ENCODE measurements at places on chromosomes 5 and 9.

- DNase-seq, result peak; percentile 59
These were observed 27.1 kb upstream of the ZBTB43 start for GRCh38 chr9:126777733-126778132.

GRCh38 chr9:133117271-133118178 lies 3.5 kb downstream of the RALGDS start:
- no peak for DNase-seq

DNA sequence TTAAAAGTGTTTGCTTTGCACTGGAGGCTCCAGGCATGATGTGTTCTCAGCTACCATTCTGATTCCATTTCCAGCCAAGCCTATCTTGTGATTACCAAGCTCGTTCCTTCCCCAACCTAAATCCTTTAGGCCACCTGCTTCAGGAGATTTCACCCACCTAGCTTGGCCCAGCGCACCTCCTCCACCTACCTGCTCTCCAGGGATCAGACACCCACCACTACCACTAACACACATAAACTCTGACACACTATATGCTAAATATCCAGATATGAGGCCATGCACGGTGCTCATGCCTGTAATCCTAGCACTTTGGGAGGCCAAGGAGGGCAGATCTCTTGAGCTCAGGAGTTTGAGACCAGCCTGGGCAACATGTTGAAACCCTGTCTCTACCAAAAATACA lies 2.4 kb downstream of the MYORG start:
- no peak for DNase-seq

DNA sequence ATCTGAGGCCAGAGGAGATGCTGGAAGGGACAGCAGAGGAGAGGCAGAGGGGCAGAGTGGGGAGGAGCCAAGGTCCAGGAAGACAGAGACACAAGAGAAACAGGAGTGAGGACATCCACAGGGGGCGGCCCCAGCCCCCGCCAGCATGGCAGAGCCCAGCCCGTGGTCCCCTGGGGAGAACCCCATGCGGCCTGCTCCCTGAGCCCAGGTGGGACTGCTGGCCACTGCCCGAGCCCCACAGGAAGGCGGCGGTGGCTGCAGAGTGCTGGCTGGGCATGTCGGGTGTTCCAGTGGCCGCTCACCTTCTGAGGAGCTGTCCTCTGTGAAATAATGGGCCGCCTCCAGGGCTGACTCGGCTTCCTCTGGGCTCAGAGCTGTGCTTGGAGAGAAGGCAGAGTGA lies 8.9 kb upstream of the MRNIP start:
- no peak for DNase-seq

GRCh38 chr5:77066823-77067442 lies 20.2 kb downstream of the ZBED3 start:
- DNase-seq, result no peak

DNA sequence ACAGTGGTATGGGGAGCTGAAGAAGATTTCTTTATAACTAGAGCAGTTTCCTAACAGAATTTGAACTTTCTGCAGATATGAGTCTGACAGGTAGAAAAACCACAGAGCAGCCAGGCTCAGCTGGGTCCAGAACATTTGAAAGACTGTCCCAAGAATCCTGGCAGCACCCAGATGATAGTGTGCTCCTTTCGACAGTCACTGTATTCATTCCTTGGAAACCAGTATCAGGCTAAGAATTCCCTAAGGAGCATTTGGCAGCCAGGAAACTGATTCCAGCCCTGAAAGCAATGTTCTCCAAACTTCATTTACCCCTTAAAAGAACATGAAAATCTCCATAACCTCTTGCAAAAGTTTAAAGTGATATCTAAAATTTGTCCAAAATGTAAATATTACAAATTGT lies 123.0 kb upstream of the MTAP start:
- no peak for DNase-seq

DNA sequence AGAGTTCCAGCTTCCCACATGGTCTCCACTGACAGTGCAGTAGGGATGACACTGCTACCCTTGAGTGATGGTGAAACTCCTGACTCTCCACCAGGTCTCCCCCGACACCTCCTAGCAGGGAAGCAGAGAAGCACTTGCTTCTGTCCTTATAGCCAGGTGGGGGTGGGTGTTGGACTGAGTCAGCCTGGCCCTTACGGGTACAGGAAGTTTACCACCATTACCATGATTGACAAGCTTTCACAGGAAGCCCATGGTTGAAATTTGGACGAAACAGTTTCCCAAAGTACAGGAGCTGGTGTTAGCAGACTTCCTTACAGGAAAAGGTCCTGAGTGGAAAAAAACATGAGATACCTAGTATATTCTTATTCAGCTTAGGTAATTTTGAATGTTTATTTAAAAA lies 3.1 kb upstream of the FBXL7 start:
- DNase-seq, result no peak

- no peak for DNase-seq
These were observed 31.1 kb upstream of the RARS1 start for GRCh38 chr5:168455201-168455600.

- DNase-seq, result no peak
These were observed 252.9 kb downstream of the MAN2A1 start for GRCh38 chr5:109942646-109943045.

DNA sequence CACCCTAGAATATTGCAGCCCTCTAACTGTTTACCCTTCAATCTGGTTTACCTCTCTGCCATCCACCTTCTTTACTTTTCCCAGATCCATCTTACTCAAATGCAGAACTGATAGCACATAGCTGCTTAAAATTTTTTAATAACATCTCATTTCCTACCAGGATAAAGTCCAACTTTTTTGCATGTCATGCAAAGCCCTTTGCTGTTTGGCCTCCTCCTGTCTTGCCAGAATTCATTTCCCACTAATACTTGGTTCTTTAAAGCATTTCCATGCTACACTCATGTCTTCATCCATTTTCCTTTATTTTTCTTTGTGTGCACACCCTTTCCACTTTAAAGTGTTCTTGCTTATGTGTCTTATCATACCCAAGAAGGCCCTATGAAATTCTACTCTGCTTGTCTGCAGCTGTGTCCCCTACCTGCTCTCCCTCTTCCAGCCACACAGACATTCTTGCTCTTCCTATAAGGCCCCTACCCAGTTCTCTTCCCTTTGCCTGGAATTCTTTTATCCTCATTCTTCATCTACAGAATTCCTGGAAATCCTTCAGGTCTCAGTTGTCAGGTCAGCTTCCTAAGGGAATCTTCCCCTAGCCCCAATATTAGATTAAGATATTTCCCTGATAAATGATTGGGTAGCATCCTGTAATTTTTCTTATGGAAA lies 50.3 kb downstream of the TLE4 start:
- no peak for DNase-seq

- no peak for DNase-seq
These were observed 35.4 kb upstream of the BNIP1 start for GRCh38 chr5:173108914-173109313.

- no peak for DNase-seq
These were observed 56.4 kb downstream of the SNX18 start for GRCh38 chr5:54573812-54574489.

DNA sequence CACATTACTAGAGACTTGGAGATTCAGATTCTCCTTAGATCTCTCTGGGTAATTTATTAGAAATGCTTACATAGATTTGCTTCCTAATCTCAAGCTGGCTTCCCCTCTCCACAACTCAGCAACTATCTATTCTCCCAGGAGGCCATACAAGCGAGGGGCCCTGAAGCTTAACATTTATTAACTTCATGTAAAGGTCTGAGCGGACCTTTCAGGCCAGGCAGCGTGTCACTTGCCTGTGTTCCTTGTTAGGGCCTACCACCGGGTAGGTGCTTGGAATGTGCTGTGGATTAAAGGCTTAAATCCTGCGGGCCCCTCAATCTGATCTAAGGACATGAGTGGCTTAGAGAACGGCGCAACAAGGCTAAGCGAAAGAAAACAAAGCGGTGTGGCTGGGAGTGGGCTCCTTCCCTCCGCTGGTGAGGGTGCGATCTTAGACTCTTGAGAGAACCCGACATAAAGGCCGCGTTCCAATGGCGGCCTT lies 712 bp upstream of the HSPA4 start:
- peak; percentile 42 for DNase-seq

DNA sequence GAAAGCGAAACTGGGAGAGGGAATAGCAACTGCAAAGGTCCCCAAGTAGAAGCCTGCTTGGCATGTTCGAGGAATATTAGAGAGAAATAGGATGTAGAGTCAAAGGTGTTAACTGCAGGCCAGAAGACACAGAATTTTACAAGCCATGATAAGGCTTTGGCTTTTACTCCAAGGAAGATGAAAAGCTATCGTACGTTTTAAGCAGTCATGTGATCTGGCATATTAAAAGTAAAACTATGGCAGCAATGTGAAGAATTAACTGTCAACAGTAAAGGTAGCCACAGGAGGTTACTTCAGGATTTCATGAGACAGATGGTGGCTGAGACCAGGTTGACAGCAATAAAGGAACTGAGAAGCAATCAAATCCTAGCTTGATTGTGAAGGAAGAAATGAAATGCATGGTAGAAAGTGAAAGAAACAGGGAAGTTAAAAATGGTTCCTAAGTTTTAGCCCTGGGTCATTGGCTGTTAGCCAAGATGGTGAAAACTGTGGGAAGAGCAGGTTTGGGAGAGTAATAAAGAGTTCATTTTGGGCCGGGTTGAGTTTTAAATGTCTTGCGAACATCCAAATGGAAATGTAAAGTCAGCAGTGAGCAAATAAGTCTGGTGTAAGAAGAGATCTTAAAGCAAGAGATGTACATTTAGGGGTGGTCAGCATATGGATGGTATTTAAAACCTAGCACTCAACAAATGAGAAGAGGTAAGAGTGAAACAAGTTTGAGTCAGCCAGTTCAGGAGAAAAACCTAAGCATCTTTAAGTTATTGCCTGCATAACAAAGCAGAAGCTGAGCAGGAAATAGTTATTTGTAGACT lies 20.3 kb upstream of the TTC33 start:
- no peak for DNase-seq

- DNase-seq, result peak; percentile 28
These were observed 205.3 kb downstream of the SLCO4C1 start for GRCh38 chr5:102090770-102091169.

GRCh38 chr9:87247097-87247496 lies 250.6 kb upstream of the DAPK1 start:
- DNase-seq, result no peak

GRCh38 chr9:96148634-96149532 lies 153.1 kb downstream of the HSD17B3 start:
- no peak for DNase-seq

- no peak for DNase-seq
These were observed 27.3 kb upstream of the TCOF1 start for GRCh38 chr5:150329881-150330876.

GRCh38 chr5:162325143-162325727 lies 257.7 kb downstream of the GABRG2 start:
- DNase-seq, result no peak

Measured in NCI-H524 (cell line).